Activated CD4-positive, alpha-beta T cell treated with anti-CD3 and anti-CD28 coated beads, Interleukin-2, Interleukin-6, amounts not matched to agents 100 ng/mL and 50 ng/mL, durations not matched to agents 16 hours and 8 hours (primary cell): ENCODE measurements at places on chromosomes 3 and 15.

DNA sequence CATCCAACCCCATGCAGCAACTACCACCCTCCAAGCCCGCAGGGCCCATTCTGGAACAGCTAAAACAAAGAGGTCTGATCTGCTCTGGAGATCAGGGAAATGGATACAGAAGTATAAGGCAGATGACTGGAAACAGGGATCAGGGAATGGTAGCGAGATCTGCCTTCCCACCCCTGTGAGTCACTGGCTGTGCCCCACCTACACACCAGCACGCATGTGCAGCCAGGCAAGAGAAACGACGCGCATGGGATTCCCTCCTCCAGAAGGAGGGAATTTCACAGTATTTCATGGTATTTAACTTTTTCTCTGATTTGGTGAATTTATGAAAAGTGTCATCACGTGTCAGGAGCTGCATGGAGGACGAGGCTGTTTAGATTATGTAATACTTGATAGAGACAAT lies 116.7 kb downstream of the ARRDC4 start:
- DNase-seq: no peak

- no peak for DNase-seq
These were observed 180.1 kb downstream of the ATG7 start for GRCh38 chr3:11452312-11452711.

DNA sequence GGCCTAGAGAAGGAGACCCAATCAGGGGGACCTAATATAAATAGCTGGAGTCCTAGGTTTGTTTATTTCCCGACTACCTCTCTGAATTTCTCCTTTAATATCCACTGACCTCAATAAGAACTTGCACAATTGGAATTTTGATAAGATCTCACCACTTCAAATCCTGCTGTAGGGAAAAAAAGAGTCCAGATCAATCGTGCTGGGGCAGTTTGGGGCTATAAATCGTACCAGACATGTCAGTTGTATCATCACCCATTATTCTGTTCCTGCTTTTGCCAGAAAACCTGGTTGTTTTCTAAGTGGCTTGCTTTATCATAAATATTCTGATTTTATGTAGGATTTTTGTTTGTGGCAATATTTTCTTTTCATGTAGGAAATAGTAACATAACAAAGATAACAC lies 281.3 kb downstream of the DIPK2A start:
- DNase-seq: no peak

DNA sequence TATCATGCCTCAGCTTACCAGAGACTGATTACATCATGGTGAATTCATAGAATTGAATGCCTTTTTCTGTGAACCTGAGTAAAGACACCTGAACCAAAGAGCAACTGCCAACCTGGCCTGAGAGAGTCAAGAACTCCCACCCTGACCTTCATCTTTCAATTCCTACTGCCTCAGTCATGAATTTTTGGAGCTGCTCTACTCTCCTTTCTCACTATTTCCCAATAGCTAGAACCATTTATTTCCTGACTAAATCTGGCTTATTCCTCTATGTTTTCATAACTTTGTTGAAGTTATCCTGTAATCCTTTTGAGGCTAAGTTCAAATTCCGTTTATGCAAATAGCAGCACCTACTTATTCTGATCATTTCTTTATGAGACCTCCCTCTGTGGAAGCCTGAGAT lies 712.4 kb upstream of the UBE2E2 start:
- no peak for DNase-seq

DNA sequence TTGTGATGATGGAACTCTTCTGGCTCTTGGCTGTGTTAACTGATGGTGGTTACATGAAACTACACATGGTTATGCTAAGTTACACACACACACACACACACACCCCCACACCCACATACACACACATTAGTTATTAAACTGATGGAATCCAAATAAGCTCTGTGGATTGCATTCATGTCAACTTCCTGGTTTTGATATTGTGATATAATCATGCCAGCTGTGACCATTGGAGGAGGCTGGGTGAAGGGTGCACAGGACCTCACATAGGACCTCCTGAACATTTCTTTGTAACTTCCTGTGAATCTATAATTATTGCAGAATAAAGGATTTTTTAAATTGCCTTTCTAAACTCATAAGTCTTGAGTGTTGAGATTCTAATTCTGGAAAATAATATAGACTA lies 58.9 kb upstream of the LIMD1 start:
- DNase-seq: no peak

DNA sequence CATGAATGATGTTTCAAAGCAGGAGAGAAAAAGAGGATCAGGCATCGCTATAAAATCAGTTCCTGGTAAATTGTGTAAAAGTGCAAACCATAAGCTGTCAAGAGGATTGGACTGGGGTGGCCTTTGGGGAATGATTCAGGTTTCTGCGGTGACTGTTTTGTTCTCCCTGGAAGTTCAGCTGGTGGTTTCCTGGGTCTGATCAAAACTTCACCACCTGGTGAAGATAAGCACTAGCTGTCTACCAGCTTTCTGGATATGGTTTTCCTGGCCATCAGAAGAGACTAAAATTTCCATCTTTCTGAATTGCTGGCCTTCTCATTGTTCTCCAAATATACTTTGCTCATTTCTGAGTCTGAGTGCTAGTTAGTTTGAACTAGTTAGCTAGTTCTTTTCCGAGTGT lies 2.7 kb upstream of the NANOGP8 start:
- DNase-seq: no peak

DNA sequence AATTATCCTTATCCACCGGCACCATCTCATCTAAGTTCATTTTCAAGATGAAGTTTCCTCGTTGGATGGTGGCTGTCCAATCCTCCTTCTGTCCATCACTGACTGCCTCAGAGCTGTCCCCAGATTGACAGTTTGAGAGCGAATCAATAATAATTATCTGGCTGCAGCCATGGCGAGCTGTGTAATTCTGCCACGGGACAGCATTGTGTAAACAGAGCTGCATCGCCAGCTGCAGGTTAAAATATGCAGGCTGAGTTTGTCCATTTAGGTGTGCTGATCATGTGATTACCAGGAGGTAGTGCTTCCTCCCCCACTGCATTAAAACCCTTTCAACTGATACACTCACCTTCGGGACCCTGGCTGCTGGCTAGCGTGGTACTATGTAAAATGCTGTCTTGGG lies 461.9 kb upstream of the ONECUT1 start:
- DNase-seq: no peak

GRCh38 chr15:70195587-70196305 lies 98.0 kb upstream of the TLE3 start:
- DNase-seq: no peak

GRCh38 chr3:197989651-197990050 lies 29.6 kb downstream of the LMLN start:
- no peak for DNase-seq

- no peak for DNase-seq
These were observed 7.2 kb upstream of the CRYGS start for GRCh38 chr3:186551387-186551786.

GRCh38 chr3:187264021-187264420 lies 27.5 kb downstream of the MASP1 start:
- no peak for DNase-seq

DNA sequence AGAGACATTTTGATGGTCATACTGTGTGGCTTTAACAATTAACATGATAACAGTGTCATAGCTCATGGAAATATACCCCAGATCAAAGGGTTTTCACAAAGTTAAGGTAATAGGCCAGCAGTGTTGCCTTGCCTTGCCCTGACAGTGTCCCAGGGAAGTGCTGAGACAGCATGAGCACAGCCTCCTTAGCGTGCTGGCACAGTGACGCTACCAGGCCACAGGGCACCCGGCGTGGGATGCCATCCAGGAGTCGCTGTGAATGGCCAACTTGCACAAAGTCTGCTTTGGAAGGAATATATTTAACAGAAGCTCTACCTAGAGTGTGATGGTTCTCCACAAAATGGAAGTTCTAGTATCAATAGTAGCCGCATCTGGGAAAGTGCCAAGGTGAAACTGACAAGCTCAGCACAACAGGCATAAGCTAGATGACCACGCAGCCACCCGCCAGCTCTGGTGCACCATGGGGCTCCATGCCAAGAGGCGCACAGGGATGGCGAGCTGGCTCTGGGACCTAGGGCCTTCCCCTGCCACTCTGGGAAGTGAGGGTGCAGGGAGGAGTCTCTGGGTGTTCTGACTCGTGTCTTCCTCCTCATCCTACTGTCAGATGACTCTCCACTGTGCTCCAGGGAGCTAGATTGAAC lies 86.2 kb downstream of the GABRB3 start:
- DNase-seq: no peak

DNA sequence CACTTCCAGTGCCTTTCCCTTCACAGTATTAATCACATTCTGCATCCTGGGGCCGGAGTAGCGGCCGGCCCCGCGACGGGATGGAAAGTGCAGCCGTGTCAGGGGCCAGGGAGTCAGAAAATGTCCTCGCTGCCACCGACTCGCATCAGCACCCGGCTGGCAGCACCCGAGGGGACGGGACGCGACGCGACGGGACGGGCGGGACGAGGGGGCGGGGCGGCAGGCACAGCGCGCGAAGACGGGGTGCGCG lies 353 bp downstream of the ATG3 start:
- no peak for DNase-seq

DNA sequence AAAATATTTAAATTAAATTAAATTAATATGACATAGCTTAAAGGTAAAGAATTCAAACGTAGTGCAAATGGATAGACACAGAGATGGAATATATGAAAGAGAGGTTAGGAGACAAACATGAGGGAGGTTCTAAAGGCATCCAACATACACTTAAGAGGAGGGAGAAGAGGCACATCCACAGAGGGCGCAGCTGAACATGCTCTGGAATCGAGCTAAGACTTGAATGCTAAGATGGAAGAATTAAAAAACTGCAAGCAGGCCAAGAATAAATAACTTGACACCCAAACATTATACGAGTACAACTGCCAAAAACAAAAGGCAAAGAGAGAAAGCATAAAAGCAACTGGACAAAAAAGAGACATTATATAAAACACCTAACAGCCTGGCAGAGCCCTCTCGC lies 9.1 kb upstream of the PRR20G start:
- DNase-seq: no peak

GRCh38 chr15:63983061-63983711 lies 63.1 kb downstream of the DAPK2 start:
- DNase-seq: no peak

DNA sequence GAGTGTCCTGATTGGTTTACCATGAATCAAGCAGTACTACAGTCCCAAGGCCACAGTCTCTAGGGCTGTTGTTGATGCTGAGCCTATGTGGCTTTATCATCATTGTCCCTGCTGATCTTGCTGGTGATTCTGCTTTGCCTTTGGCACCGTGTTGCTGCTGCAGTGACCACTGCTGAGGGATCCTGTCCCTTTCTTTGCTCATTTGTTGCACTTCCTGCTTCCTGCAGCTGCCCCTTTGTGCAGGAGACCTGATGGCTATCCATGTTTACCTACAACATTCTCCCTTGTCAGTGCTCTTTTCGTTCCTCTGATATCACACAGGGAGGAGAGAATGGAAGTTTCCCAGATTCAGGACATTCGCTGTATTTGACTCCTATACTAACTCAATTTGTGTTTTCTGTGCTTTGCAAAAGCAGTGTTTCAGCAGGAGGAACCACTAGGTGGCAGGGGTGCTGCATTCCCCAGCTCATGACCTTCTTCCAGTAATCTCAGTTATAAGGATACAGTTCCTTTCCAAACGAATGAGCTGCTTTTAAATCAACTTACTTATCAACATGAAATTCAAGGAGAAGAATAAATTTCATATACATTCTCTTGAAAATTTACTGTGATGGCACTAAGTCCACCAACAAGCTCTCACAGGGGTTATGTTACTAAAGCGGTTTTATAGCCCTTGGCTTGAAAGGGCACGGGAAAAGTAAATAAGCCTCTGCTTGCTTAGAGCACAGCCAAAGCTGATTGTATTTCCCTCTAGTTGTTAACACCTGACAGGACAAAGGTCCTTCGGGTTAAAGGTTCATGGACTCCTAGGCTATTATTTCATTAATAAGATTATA lies 9.7 kb upstream of the THUMPD3 start:
- DNase-seq: peak; percentile 66

DNA sequence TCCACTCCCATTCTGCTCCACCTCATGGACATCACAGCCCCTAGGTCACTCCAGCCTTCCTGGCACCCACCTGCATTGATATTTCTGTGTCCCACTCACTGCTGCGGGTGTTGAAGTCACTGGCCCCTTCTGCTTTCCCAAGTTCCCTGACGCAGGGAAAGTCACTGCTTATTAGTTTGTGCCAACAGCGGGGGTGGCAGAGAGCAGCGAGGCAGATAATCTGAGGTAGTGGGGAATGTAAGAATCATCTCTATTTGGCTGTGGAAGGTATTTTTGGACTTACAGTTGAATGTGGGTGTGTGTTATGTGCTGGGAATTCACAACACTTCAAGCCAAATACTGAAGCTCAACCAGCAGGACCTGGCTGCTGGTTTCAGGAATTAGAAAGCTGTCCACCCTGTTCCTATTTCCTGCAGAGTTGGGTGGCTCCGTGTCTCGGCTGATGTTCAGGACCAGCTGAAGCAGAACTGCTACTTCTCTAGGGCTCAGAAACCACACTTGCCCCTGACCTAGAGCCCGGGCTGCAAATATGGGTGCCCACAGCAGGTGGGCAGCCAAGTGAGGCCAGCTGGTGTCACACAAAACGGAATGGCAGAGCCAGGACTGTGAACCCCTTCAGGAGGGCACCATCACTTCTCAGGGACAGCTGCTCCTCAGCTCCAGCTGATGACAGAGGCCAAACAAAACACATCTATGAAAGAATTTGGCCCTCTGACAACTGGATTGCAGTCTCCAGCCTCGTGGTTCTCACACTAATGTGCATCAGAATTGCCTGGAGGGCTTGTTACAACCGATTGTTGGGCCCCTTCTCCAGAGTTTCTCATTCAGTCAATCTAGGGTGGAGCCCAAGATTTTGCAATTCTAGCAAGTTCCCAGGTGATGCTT lies 57.7 kb downstream of the SEMA5B start:
- no peak for DNase-seq

DNA sequence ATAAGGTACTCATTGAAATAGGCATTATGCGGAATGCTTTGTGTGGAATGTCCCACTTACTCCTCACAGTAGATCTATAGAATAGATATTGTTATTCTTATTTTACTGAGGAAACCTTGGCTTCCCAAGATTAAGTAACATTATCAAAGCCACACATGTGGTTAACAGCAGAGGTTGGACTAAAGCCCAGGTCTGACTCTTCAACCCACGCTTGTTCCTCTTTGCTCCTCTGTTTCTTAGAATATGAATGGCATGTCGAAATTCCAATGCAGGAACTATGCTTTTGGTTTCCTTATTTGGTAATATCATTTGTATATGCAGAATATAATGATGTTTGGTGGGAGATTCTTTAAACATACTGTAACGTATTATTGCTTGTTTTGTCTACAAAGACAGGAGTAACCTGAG lies 818.8 kb upstream of the LMCD1 start:
- no peak for DNase-seq

DNA sequence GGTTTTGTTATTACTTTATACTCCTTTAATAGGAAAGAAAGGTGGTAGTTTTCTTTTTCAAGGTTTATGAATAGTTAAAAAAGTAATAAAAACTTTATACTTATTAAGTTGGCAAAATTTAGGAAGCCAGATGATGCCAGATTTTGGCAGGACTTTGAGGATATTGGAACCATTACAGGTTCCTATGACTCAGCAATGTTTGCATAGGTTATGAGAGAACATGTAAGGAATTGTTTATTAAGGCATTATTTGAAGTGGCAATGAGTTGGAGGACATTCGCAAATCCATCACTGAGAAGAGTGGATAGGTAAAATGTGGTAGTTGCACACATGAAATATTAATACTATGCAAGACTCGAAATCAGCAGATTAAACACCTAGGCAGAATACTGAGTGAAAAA lies 29.9 kb downstream of the CDAN1 start:
- DNase-seq: no peak
